ENCODE measurements at places on chromosomes 2 and 18. TPM values are rescaled to one million over a fixed set of nuclear protein-coding genes. Genes with fewer than 3 reads are reported as not detected.

DNA sequence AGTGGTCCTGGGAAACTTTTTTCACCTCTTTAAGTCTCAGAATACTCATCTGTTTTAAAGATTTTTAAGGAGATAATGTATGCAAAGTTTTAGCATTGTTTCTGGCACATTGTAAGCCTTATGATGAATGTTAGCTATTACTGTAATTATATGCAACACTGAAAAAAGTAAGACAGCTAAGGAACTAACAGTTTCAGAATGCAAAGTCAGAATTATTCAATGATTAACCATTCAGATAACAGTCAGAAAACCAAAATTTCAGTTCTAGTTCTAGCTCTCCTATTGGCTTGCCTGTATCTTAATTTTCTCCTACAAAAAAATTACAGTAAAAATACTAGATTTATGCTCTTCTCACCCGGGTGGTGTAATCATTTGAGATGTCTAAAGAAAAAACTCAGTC lies 101.1 kb downstream of the SLC4A10 start:
- H3K4me3 ChIP-seq, result no peak overlapping the region
- no peak overlapping the region for H3K27ac ChIP-seq
- H3K36me3 ChIP-seq, result no peaks in the 10 kb centered on the region
- H3K27me3 ChIP-seq, result no peaks in the 10 kb centered on the region

The VAPA gene
- 208 TPM for total RNA-seq

The RRM2 gene
- 0.59 TPM for total RNA-seq

The INO80B gene
- total RNA-seq, result 39.0 TPM

DNA sequence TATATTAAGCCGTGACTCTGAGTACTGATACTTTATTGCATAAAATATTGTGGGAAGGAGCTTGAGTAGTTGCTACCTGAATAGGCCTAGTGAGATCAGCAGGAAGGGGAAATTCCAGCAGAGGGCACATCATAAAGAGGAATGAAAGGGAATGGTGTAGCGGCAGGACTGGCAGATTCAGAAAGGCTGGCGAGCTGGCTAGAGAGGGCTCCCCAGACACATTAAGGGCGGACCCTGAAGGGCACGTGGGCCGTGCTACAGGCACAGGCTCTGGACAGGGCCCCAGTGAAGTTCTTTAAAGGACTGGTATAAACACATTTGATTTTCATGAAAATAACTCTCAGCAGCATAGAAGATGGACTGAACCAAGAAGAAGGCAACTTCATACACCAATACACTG lies 43.0 kb downstream of the PTPN2 start:
- DNase-seq, result no peak
- no peak overlapping the region for H3K4me3 ChIP-seq
- no peaks in the 10 kb centered on the region for H3K4me1 ChIP-seq
- no peaks in the 10 kb centered on the region for H3K27me3 ChIP-seq
- no peak overlapping the region for H3K27ac ChIP-seq

DNA sequence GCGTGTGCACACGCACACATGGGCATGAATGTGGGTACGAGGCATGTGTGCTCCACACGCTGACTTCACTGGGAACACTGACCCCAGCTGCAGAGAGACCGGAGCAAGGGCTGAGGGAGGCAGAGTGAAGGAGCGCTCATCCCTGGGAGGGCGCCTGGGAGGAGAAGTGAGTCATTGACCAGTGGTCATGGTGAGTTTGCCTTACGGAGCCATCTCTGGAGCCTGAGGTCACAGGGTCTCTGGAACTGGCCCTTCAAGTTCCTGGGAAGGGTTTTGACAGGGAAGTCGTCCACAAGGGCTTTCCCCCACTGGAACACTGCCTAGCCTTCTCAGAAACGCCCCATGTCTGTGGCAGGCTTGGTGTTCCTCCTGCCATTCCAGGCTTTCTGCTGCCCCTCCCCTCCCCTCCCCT lies 14.3 kb upstream of the TMEM185B start:
- H3K27me3 ChIP-seq, result peaks cover 10% of the 10 kb centered on the region
- H3K4me3 ChIP-seq, result no peak overlapping the region
- DNase-seq, result no peak
- no peaks in the 10 kb centered on the region for H3K4me1 ChIP-seq
- H3K36me3 ChIP-seq, result no peaks in the 10 kb centered on the region
- no peak overlapping the region for H3K27ac ChIP-seq

DNA sequence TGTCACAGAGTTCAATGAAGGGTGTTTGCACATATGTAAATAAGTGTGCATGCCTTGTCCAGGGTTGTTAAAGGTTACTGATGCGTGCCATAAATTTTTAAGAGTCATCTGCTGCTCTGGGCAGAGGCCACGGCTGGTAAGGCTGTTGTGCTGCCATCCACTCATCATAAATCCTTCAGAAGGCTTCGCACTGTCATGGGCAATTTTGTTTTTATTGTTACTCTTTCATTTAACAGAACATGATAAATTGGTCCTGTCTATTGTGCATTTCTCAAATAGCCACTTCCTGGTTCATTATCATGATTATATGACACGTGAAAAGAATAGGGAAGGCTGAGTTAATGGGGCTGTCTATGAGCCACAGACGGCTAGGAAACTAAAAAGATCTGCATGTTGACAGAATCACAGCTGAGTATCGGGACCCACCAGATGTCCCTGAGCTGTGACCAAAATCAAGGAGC lies 634.3 kb upstream of the SOX11 start:
- H3K27me3 ChIP-seq, result no peaks in the 10 kb centered on the region
- no peaks in the 10 kb centered on the region for H3K36me3 ChIP-seq
- H3K4me3 ChIP-seq, result no peak overlapping the region
- H3K27ac ChIP-seq, result no peak overlapping the region
- no peaks in the 10 kb centered on the region for H3K4me1 ChIP-seq

DNA sequence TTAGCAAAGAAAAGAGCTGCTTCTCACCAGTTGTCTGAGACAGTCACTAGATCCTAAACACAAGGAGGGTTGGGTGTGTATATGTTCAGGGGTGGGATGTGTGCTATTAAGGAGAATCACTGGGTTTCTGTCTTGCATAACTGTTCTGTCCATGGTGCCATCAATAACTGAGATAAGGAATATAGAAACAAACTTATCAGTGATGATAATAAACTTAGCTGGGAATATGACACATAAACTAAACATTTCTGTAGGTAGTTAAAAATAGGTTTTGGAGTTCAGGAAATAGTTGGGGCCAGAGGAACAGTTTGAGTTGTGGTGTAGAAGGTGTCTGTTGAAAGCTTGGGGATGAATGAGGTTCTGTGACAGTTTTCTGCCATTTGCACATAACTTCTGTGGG lies 17.4 kb downstream of the NAPG start:
- no peaks in the 10 kb centered on the region for H3K4me1 ChIP-seq
- no peaks in the 10 kb centered on the region for H3K27me3 ChIP-seq
- no peak overlapping the region for H3K4me3 ChIP-seq
- peaks cover 27% of the 10 kb centered on the region for H3K36me3 ChIP-seq
- H3K27ac ChIP-seq, result no peak overlapping the region

DNA sequence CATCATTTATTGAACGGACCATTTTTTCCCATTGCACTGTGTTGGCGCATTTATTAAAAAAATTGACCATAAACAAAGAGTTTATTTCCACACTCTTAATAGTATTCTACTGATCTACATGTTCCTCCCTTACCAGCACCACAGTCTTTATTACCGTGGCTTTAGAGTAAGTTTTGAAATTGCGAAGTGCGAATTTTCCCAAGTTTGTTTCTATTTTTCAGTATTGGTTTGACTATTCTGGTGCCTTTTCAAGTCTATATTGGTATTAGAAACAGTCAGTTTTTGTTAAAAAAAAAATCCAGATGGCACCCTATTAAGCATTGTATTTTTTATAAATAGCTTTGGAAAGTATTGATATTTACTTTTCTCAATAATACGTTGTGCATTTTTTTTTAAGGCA lies 795.1 kb upstream of the HS6ST1 start:
- no peak for DNase-seq
- H3K4me3 ChIP-seq, result no peak overlapping the region
- no peaks in the 10 kb centered on the region for H3K4me1 ChIP-seq

DNA sequence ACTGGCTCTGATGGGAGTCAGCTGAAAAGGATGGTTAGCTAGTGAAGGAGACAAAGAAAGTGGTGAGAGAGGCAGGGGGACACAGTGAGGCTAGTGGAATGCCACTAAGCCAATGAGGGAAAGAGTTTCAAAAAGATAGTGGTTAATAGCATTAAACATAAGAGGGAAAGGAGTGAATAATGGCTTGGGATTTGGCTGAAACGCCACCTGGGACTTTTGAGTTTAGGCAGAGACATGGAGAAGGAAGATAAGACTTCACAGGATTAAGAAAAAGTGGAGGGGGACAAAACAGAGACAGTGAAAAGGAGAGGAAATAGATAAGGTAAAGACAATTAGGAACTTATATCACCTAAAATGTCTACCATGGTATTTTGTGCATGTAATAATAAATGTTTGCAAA lies 6.9 kb downstream of the CD28 start:
- no peaks in the 10 kb centered on the region for H3K36me3 ChIP-seq
- no peaks in the 10 kb centered on the region for H3K27me3 ChIP-seq
- no peak overlapping the region for H3K27ac ChIP-seq
- H3K4me3 ChIP-seq, result no peak overlapping the region

- H3K4me3 ChIP-seq, result no peak overlapping the region
- no peaks in the 10 kb centered on the region for H3K36me3 ChIP-seq
Observed at GRCh38 chr2:6971502-6971901, 54.3 kb downstream of the RNF144A start.

The MYCN gene
- 9.9 TPM for total RNA-seq

All from tibial nerve (tissue), 4 donors.